ENCODE measurements at places on chromosomes 5 and 9.

GRCh38 chr9:93417538-93417937 lies 33.9 kb upstream of the FAM120A start:
- no peak for DNase-seq

- DNase-seq, result no peak
Measured at GRCh38 chr5:62093976-62094375, 212.0 kb upstream of the KIF2A start.

DNA sequence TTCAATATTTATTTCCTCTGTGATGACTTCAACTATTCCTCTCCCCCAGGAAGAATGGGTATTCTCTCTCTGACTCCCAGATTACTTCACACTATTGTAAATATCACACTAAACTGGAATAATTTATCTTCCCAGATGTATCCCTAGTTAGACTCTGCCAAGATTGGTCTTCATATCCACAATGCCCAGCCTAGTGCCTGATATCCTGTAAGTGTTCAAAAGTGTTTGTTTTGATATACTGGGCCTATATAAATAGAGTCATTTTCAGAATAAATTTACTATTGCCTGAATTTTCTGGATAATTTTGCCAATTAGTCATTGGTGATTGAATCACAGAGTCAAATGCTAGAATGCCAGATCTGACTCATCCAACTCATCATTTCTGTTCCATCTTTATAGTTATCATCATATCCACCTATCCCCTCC lies 143.7 kb upstream of the TNC start:
- DNase-seq, result no peak

DNA sequence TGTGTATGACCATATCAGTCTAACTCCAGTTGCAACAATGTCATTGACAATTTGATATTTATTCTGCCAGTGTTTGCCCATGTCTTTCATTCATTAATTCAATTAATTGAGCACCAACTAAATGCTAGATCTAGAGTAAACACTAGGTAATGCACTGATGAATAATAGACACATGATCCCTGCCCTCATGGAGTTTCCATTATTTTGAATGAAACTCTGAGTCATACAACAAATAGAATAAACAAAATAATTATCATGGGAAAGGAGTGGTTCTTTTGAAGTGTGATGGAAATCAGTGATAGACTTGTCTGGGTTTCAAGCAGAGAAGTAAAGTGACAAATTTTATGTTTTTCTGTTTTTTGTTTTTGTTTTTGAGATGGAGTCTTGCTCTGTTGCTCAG lies 4.6 kb downstream of the ARHGEF37 start:
- DNase-seq, result no peak

GRCh38 chr9:87787735-87788134 lies 61.8 kb downstream of the CTSL start:
- no peak for DNase-seq

- DNase-seq, result no peak
Measured at GRCh38 chr5:125603321-125603720, 819.9 kb upstream of the GRAMD2B start.

- no peak for DNase-seq
Measured at GRCh38 chr9:89941875-89942274, 337.1 kb downstream of the GADD45G start.

- no peak for DNase-seq
Measured at GRCh38 chr9:95104980-95105379, 212.5 kb downstream of the FANCC start.

DNA sequence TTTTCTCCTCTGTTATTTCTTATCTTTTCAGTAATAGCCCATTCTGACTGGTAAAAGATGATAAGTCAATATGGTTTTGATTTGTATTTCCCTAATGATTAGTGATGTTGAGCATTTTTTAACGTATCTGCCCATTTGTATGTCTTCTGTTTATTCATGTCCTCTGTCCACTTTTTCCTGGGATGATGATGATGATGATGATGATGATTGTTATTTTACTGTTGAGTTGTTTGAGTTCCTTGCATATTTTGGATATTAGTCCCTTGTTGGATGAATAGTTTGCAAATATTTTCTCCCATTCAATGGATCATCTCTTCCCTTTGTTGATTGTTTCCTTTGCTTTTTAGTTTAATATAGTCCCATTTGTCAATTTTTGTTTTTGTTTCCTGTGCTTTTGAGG lies 27.0 kb downstream of the UTP15 start:
- no peak for DNase-seq

DNA sequence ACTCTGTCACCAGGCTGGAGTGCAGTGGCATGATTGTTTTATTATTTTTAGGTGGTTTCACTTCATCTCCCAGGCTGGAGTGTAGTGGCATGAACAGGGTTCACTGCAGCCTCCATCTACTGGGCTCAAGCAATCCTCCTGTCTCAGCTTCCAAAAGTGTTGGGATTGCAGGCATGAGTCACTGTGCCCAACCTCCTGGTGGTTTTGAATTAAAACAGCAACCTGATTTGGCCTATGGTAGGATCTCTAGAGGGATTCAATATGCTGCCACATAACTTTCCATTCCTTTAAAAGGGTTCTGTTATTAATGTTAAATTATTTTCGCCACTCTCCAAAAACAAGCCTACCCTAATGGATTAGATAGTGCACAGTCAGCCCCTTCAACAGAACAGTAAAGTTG lies 9.9 kb upstream of the HSPA4 start:
- DNase-seq, result no peak

- no peak for DNase-seq
Measured at GRCh38 chr5:2989517-2989916, 238.0 kb upstream of the IRX2 start.

DNA sequence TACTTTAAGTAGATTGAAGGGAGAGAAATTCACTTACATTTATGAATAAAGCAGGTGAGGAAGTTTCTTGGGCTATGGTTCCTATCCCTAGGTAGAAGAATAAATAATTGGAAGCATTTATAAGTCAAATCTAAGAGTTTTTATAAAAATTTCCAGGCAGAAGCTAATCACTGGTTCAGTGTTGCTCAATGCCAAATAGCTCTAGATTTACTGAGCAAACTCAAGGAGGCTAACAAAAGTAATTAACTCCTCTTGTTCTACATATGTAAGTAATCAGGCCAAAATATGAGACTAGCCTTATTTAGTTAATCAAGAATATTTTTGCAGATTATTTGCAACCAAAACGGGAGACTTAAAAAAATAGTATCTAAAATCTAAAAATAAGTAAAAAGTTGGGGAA lies 472.3 kb downstream of the PLK2 start:
- DNase-seq, result no peak
